ENCODE measurements at places on chromosomes 7 and 10.

GRCh38 chr10:74947781-74948401 is 121.5 kb downstream of the KAT6B start:
- DNase-seq: no peak

GRCh38 chr7:66043681-66044497 is 31.7 kb upstream of the ASL start:
- DNase-seq: no peak

GRCh38 chr10:131031346-131031745 is 280.2 kb downstream of the TCERG1L start:
- no peak for DNase-seq

DNA sequence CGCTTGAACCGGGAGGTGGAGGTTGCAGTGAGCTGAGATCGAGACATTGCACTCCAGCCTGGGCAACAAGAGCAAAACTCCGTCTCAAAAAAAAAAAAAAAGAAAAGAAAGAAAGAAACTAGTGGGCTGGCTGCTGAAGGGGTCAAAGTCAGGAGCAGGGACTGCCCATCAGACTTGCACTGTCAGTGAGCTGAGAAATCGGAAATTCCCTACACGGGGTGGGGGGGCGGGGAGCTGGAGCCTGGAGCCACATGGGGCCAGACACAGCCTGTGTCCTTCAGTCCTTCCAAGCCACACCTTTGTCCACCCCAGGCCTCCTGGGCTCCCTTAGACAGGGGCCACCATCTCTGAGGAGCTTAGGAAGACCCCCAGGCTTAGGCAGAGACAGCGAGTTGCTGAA is 34.5 kb downstream of the SRRM3 start:
- DNase-seq: no peak

DNA sequence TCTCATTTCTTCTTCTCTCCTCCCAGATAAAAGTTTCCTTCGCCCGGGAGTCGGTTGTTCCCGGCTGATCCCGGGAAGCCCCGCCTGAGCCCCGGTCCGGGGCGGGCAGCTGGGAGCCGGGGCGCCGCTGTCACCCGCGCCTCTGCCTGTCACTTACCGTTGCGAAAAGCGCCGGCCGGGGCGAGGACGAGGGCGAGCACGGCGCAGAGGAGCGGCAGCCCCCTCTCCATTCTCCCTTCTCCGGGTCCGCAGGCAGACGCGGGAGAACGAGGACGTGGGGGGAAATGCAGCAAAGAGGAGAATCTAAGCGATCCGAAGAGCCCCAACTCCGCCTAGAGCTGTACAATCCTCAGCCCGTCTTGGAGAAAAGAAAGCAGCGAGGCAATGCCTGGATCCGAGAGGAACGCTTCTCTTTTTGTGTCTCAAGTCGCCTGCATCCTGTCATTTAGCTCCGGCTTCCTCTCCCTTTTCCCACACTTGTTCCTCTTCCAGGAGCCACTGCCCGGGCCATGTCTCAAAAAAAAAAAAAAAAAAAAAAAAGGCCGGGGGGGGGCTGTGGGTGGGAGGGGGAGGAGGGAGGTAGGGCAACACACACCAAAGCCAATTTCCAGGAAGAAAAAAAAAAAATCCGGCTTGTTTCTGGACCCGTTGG is at the start of gene NRP1:
Gene NRP1, minus strand, starts transcription at position 515 of the 652 bp plus-strand sequence. Its CDS starts 285 bp downstream, at position 230.
- DNase-seq: peak; percentile 74

DNA sequence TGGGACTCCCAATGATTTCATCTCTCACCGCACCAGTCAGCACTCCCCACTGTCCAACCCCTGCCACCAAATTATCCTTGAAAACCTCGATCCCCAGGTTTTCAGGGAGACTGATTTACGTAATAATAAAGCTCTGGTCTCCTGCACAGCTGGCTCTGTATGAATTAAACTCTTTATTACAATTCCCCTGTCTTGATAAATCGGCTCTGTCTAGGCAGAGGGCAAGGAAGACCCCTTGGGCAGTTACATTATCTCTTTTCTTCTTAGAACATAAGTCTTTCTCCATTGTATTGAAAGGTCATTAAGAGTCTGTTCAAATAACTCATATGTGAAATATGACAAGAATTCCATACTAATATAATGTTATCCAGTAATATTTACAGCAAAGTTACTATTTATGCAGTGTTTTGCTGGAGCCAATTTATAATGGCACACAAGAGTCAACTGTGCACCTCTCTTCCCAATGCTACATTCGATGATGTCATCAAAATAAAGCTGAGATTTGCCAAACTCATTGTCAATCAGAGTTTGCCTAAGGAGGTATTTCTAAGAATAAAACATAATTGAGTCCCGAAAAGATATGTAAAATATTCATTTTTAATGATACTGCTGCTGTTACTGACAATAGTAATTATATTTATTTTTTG is 1297.2 kb upstream of the LRRTM3 start:
- DNase-seq: no peak

DNA sequence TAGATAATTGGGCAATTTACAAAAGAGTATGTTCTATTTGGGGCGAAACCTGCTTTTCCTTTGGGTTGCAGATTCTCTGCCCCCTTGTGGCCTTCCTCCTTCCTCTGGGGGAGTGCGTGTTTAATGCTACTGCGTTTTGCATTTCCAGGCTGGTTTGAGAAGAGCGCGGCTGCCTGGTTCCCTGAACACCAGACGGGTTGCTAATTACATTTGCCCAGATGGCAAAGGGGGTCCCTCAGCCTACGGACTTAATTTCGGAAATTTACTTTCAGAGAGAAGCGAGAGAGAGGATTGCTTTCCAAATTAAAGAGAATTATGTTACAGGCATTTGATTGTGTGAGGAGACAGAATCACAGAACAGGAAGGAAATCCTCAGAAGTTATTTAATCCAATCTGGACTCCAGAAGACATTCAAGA is 91.9 kb upstream of the JAZF1 start:
- DNase-seq: peak; percentile 7

DNA sequence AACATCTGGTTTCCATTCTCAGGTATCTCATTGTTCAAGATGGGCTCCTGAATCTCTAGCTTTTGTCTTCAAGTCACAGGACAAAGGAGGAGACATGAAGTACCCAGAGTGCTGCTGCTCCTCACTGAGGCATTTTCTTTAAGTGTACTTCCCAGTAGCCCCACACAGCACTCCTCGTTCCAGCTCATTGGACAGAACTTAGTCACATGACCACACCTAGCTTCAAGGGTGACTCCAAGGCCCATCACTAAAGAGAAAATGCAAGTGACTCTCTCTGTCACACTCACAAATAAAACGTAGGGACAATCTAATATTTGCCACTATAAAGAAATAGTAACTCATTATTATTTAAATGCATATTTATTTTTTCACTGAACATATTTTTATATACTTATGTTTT is 58.3 kb upstream of the NEUROD6 start:
- DNase-seq: no peak

- no peak for DNase-seq
Measured at GRCh38 chr7:118642396-118642795, 417.9 kb downstream of the ANKRD7 start.

DNA sequence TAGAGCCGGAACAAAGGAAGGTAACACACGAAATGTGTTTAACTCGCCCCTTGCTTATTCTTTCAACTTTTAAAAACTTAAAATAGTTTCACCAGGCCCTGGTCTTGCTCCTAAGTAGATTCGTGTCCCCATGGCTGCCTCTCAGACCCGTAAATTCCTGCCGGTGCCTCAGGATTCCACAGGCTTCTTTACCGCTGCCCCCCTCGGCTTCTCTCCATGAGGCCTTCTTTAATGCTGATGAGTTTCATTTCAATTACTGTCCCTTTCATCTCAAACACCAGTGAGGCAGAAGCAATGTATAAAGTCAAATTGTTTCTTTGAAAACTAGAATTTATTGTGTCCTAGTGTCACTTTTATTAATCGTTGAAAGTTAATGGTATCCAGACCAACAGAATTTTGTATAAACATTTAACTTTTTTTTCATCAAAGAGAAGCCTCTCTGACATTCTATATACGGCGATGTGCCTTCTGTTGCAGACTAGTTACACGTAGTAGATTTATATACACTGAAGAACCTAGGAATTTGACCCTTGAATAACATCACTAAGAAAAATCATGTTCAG is 225.2 kb downstream of the C7orf25 start:
- DNase-seq: no peak

DNA sequence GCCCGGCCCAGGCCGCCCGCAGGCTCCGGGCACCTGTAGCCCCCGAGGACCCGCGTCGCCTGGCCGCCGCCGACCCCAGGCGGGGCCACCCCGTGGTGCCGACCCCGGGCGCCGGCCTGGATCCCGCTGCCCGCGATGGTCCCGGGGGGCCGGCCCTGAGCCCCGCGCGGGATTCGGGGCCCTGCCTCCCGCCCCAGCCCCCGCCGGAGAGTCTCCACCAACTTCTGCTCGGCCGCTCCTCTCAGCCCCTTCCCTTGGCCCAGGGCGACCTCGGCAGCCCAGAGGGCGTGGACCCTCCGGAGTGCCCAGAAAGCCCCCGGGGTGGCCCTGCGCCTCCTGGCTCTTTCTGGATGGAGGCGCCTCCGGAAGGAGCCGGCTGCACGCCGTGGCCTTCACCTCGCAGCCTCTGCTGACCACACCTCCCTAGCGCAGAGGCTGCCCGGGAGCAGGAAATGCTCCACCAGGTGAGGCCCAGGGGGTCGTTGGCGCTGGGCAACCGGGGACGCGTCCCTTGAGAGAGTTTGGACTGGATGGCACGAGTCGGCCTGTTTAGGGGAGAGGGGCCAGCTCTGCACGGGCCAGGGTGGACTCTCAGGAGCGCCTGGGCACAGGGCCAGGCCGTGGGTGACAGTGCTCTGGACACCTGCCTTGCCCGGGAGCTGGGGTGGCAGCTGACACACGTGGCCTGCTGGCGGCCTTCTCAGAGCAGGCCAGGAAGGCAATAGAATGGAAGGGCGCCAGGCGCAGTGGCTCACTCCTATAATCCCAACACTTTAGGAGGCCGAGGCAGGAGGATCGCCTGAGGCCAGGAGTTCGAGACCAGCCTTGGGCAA is 529 bp downstream of the ZNF853 start:
- DNase-seq: no peak

DNA sequence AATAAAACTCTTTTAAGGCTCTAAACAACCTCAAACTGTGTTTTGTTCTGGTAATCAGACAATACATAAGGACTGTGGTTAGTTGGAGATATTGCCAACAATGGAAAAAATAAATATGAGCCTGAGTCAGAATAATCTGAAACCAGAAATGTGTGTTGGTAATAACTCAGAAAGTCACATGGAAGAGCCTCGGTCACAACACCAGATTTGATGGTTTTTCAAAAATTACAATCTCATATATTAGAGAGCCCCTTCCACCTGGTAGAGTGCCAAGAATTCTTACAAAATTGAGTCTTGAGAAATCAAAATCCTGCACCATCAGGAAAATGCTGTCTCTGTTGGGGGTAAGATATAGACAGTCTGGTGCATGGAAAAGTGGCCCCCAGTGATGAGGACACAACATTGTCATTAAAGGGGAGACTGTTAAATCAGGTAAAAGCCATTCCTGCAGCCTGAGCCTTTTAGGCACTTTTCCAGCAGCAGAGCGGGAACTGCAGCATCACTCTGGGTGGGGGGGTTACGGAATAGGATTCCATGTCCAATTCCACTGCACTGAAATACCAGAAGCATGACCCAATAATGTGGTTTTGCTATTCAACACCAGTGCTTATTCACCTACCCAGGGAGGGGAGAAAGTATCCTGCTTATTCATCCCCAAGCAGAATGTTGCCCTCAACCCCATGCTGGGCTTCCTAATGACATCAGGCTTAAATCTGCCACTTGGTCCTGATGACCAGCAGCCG is 9.5 kb upstream of the ADAM12 start:
- peak; percentile 73 for DNase-seq

- no peak for DNase-seq
Measured at GRCh38 chr7:50594734-50595485, 29.7 kb upstream of the DDC start.

GRCh38 chr10:16439295-16439694 is 2.5 kb downstream of the PTER start:
- DNase-seq: peak; percentile 84

DNA sequence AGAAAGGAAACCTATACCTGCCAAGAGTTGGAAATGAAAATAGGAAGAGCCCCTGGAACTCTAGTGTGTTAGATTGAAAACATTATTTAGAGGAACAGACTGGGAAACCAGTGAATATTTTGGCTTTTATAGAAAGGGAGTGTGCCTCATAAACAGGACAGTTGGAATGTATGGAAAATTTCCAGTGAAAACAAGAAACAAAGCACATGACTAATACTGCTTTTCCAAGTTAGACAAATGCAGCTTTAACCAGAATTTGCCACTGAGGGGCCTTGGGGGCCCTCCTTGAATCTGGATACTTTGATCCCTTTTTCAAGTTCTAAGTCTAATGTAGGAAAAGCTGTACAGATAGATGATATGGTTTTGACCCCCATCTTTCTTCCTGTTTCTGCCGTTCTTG is 21.2 kb downstream of the ITGB8 start:
- no peak for DNase-seq

DNA sequence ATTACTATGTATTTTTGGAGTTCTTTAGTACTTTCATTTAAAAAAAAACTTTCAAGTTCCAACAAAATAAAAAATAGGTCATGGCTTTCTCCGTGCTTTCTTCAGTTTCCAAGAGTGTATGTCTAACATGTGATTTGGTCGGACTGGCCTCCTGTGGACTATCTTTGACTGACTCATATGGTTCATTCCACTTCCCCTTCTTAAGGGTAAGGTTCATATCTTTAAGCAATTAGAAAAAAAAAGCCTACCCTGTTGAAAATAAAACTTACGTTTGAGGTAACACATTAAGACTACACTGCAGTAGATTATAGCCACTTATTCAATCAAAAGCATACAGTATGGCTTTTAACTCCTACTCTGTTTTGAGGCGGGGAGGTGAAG is 112.8 kb upstream of the AHR start:
- DNase-seq: no peak

- DNase-seq: no peak
Measured at GRCh38 chr7:149860821-149861727, 12.7 kb upstream of the ATP6V0E2 start.

GRCh38 chr10:113139699-113140098 is 189.7 kb downstream of the TCF7L2 start:
- peak; percentile 16 for DNase-seq

DNA sequence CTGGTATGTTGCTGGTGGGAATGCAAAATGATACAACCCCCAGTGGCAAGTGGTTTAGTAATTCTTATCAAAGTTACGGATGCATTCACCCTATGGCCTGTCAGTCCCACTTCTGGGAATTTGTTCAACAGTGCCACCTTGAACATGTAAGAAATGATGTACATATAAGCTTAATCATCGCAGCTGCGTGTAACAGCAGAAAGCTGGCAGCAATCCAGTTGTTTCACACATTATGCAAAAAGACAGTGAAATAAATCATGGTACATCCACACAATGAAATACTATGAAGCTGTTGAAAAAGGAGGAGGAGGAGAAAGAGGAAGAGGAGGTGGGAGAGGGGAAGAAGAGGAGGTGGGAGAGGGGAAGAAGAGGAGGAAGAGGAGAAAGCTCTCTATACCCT is 76.2 kb upstream of the MYL10 start:
- peak; percentile 39 for DNase-seq

- peak; percentile 12 for DNase-seq
Measured at GRCh38 chr7:22730921-22731654, 4.1 kb downstream of the IL6 start.

GRCh38 chr7:50614721-50615518 is 49.7 kb upstream of the DDC start:
- no peak for DNase-seq

GRCh38 chr10:89207801-89208551 is 859 bp upstream of the CH25H start:
- no peak for DNase-seq
